ENCODE measurements at places on chromosomes 16 and 17.

- no peak for DNase-seq
These were observed 43.2 kb downstream of the RPH3AL start for GRCh38 chr17:309361-309888.

DNA sequence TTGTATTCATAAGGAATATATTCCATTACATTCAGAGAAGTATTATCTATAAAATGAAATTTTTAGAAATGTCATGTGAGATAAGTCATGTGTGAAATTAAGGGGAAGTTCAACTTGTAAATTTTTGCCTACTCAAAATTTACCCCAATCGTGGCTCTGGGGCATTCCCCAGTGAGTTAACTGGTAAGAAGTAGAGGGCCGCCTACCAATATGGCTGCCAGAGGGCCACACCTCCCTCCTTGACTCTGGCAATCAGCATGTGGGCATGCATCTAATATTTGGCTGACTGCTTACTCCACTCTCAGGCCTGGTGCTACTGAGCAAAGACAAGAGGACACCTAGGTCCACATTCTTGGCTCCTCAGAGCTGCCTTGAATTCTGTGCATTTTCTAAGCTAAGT is 39.7 kb upstream of the CNTNAP4 start:
- DNase-seq, result no peak

- DNase-seq, result peak; percentile 23
These were observed 2.2 kb downstream of the DPEP1 start for GRCh38 chr16:89615596-89616090.

DNA sequence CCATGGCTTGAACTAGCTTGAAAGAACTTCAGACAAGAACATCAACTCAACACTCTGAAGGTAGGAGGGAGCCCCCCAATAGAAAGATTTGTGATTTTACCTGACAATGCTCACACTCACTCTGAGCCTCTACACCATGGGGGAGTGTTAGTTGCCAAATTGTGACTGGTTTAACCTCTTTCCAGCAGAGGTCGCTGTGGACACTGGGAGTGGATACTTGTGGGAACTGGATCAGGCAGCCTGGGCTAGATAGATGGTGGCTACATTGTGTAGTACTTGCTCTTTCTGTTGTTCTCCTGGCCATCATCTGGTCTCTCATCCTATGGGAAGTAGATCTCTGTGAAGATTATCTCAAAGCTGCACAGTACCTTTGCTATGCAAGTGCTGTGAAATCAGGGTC is 2.9 kb downstream of the SMPD3 start:
- DNase-seq, result peak; percentile 76

DNA sequence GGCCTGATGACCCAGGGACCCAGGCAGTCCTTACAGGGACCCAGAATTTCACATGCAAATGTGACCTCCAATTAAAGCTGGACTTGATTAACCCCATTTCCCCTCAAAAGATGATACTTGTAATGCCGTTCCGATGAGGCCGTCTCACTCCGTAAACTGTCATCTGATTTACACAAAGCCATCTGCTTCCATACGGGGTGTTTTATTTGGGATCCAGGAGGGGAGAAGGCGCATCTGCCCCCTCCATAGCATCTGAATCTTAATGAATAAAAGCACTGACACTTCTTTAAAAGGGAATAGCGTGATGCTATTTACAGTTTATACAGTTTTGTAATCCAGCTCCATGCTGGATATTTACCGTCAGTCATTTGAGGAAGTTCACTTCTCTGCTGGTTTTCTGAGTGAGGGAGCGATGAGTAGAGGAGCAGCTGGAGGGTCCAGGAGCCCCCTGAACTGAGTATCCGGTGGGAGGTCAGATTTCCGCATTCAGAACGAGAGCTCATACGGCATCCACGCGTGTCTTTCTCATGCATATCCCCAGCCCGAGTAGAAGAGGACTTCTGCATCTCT is 452.7 kb downstream of the WWOX start:
- no peak for DNase-seq

- no peak for DNase-seq
These were observed 585 bp downstream of the MT2A start for GRCh38 chr16:56608876-56609462.

- no peak for DNase-seq
These were observed 11.1 kb downstream of the C16orf86 start for GRCh38 chr16:67677712-67678111.

GRCh38 chr16:88014954-88015805 is 63.9 kb downstream of the BANP start:
- no peak for DNase-seq

- no peak for DNase-seq
These were observed 4.0 kb upstream of the APOH start for GRCh38 chr17:66233023-66233753.

DNA sequence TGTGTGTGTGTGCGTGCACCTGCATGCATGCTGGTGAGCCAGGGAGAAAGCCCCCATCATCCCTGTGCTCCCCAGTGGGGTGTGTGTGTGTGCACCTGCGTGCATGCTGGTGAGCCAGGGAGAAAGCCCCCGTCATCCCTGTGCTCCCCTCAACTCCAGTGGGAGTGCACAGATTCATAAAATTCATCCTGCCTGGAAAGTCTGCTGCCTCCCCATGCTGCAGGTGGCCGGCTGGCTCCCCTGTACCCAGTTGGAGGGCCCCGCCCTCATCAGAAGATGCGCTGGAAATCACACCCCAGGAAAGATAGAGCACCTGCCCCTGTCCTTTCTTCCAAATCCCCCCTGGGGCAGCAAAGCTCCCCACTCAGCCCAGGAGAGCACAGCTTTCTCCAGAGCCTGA is 84.8 kb upstream of the DOC2B start:
- DNase-seq, result no peak

GRCh38 chr16:25034911-25035310 is 19.7 kb upstream of the ARHGAP17 start:
- no peak for DNase-seq

- no peak for DNase-seq
These were observed 16.5 kb upstream of the EIF1 start for GRCh38 chr17:41672153-41672552.

- DNase-seq, result no peak
These were observed 47.4 kb downstream of the PECAM1 start for GRCh38 chr17:64343071-64343774.

- peak; percentile 84 for DNase-seq
These were observed 60.5 kb downstream of the CMIP start for GRCh38 chr16:81505011-81505661.

DNA sequence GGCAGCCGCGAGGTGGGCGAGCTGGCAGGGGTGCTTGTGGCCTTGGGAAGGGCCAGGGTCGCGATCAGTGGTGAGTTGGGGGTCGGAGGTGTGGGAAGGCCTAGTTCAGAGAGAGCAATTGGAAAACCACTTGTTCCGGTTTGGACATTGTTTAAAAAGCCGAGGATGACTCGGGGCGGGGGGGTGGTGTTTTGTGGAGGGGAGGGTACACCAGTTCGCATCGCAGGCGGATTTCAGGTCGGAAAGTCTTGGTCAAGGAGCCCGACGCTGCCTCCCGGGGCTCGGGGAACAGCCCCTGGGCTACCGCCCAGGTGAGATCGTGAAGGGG is 66.4 kb downstream of the KPNA2 start:
- DNase-seq, result no peak

- DNase-seq, result no peak
These were observed 191.0 kb downstream of the CPPED1 start for GRCh38 chr16:12612598-12613101.

GRCh38 chr16:88550246-88550661 is 19.9 kb upstream of the ZC3H18 start:
- DNase-seq, result no peak

GRCh38 chr16:71351558-71351901 is 7.0 kb upstream of the CALB2 start:
- no peak for DNase-seq

DNA sequence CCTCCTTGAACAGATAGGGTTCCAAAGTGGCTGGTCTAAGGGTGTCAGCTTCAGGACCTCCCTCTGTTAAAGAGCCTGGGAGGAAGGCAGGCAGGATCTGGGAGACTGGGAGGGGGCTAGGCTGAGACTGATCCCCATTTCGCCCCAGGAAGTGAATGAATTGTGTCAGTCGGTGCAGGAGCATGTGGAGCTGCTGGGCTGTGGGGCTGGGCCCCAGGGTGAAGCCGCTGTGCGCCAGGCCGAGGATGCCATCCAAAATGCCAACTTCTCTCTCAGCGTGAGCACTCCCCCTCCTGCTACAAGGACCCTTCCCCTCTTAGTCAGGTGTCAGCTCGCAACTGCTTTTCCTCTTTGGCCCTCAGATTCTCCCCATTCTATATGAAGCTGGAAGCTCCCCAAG is 6.1 kb downstream of the CARMIL2 start:
- DNase-seq, result no peak

- no peak for DNase-seq
These were observed 129.8 kb upstream of the TOM1L1 start for GRCh38 chr17:54770836-54771235.

DNA sequence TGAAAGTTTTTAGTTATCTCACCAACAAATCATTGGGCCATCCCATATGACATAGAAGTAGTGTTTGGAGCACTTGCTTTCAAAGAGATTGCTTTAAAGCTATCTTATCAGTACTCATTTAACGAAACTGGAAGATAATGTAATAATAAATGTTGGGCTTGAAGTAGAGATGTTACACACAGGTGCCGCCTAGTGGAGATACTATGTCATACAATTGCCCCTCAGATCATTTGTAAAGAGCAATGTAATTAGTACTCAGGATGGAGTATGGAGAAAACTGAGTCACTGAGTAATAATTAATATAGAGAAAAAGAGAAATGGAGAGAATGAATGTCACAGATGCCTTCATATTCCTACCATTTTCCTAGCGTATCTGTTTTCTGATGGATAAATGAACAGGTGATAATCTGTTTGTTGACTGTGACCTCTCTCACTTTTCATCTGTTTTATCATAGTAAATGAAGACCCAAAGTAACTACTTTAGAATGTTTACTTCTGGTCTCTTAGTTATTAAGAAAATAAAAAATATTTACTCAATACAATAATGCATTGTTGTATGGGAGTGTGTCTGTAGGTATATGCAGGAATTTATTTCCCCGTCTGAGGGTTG is 80.4 kb downstream of the EFCAB5 start:
- peak; percentile 72 for DNase-seq

- no peak for DNase-seq
These were observed 84.8 kb downstream of the SNX11 start for GRCh38 chr17:48192321-48192731.

GRCh38 chr16:5490499-5490898 is 392.9 kb upstream of the EEF2KMT start:
- DNase-seq, result peak; percentile 63

GRCh38 chr17:527247-527646 is 174.6 kb upstream of the RPH3AL start:
- DNase-seq, result no peak

GRCh38 chr16:22198547-22199293 is 7.4 kb upstream of the EEF2K start:
- peak; percentile 30 for DNase-seq

All from OCI-M1 (cell line).